ENCODE measurements at places on chromosomes 4 and X. TPM values are rescaled to one million over a fixed set of nuclear protein-coding genes. Genes with fewer than 3 reads are reported as not detected.

SOWAHB gene
- under 0.01 TPM for total RNA-seq

S100P gene
- total RNA-seq: not detected

VCX3B gene
- not detected for total RNA-seq

PRRG3 gene
- not detected for total RNA-seq

SMAD1 gene
- total RNA-seq: 17.6 TPM

ATP8A1 gene
- total RNA-seq: 0.83 TPM

VEGFD gene
- under 0.01 TPM for total RNA-seq

NEUROG2 gene
- total RNA-seq: not detected

TDO2 gene
- total RNA-seq: 0.28 TPM

CXCL8 gene
- total RNA-seq: 3.3 TPM

IL15 gene
- total RNA-seq: 5.8 TPM

INTS6L gene
- 3.9 TPM for total RNA-seq

PPP1R2C gene
- not detected for total RNA-seq

OTUD6A gene
- total RNA-seq: not detected

RNF212 gene
- total RNA-seq: under 0.01 TPM

CT83 gene
- not detected for total RNA-seq

HEPH gene
- 23.5 TPM for total RNA-seq

SPP1 gene
- total RNA-seq: 0.18 TPM

HS6ST2 gene
- not detected for total RNA-seq

TRO gene
- total RNA-seq: 25.8 TPM

SSX2 gene
- total RNA-seq: not detected

PRIMPOL gene
- total RNA-seq: 10.0 TPM

RAB40A gene
- under 0.01 TPM for total RNA-seq

UGT8 gene
- not detected for total RNA-seq

RAB33A gene
- 1.6 TPM for total RNA-seq

TNIP3 gene
- 0.28 TPM for total RNA-seq

SEC24B gene
- total RNA-seq: 19.0 TPM

GYPB gene
- not detected for total RNA-seq

HOPX gene
- 1.3 TPM for total RNA-seq

GAGE12E gene
- total RNA-seq: not detected

NUDT9 gene
- 14.2 TPM for total RNA-seq

MRFAP1 gene
- 131 TPM for total RNA-seq

NSG1 gene
- 0.56 TPM for total RNA-seq

FAM47E gene
- total RNA-seq: not detected

TSPAN7 gene
- not detected for total RNA-seq

TRIM75 gene
- total RNA-seq: not detected

DMP1 gene
- total RNA-seq: not detected

ADGRG4 gene
- total RNA-seq: not detected

PGAM4 gene
- total RNA-seq: not detected
